Progenitor cell of endocrine pancreas (in vitro differentiated cells): ENCODE measurements at places on chromosomes 6 and 20. TPM values are rescaled to one million over a fixed set of nuclear protein-coding genes. Genes with fewer than 3 reads are reported as not detected.

The ATG5 gene
- total RNA-seq, result 39.6 and 40.8 TPM in 2 replicates

The ENPP5 gene
- 13.4 and 13.6 TPM in 2 replicates for total RNA-seq

The NFATC2 gene
- total RNA-seq, result 10.1 and 11.2 TPM in 2 replicates

The LRRC73 gene
- 1.5 and 1.6 TPM in 2 replicates for total RNA-seq

The TP53TG5 gene
- total RNA-seq, result not detected in 2 replicates

The SALL4 gene
- total RNA-seq, result 156 and 178 TPM in 2 replicates

The CD2AP gene
- 47.7 and 50.6 TPM in 2 replicates for total RNA-seq

The SLC18B1 gene
- 19.1 and 19.5 TPM in 2 replicates for total RNA-seq

The PRRT1 gene
- 2.9 and 3.3 TPM in 2 replicates for total RNA-seq

The GABRR2 gene
- total RNA-seq, result 0.47 and 0.53 TPM in 2 replicates

The C6orf141 gene
- 9.4 and 12.3 TPM in 2 replicates for total RNA-seq

The SIGLEC1 gene
- total RNA-seq, result not detected in 2 replicates

The GTSF1L gene
- not detected in 2 replicates for total RNA-seq

The MCCD1 gene
- total RNA-seq, result not detected in 2 replicates

The CDYL gene
- 78.3 TPM in 2 replicates for total RNA-seq

The TMEM151B gene
- 3.5 and 4.7 TPM in 2 replicates for total RNA-seq

The CCN5 gene
- total RNA-seq, result not detected in 2 replicates

The MYL9 gene
- 31.0 and 46.0 TPM in 2 replicates for total RNA-seq

The PLTP gene
- 28.6 and 29.6 TPM in 2 replicates for total RNA-seq

The CCN2 gene
- 31.8 and 33.5 TPM in 2 replicates for total RNA-seq

The MRAP2 gene
- total RNA-seq, result 1.1 TPM in 2 replicates

The GJA10 gene
- total RNA-seq, result not detected in 2 replicates

The ENPP4 gene
- 11.5 and 11.9 TPM in 2 replicates for total RNA-seq

The NXT1 gene
- total RNA-seq, result 19.2 and 21.2 TPM in 2 replicates

The ETV7 gene
- total RNA-seq, result not detected in 2 replicates

The RARS2 gene
- 50.3 and 51.4 TPM in 2 replicates for total RNA-seq

The CLPSL2 gene
- total RNA-seq, result not detected in 2 replicates

The ERVFRD-1 gene
- total RNA-seq, result not detected in 2 replicates

The FAM83B gene
- 16.1 and 17.4 TPM in 2 replicates for total RNA-seq

The FOXS1 gene
- not detected in 2 replicates for total RNA-seq

The MTFR2 gene
- total RNA-seq, result 2.9 and 3.8 TPM in 2 replicates

The PHF10 gene
- total RNA-seq, result 103 and 105 TPM in 2 replicates

The C2 gene
- 0.47 and 0.65 TPM in 2 replicates for total RNA-seq

The IL20RA gene
- total RNA-seq, result 0.84 and 0.93 TPM in 2 replicates

The ABHD16B gene
- not detected in 2 replicates for total RNA-seq

The FAM217A gene
- 0.13 TPM in 1 of 2 replicates, not detected in the other for total RNA-seq

The TSPYL1 gene
- total RNA-seq, result 101 and 102 TPM in 2 replicates

The LBP gene
- total RNA-seq, result not detected in 2 replicates

The EPPIN gene
- total RNA-seq, result not detected in 2 replicates

The DEFB124 gene
- not detected in 2 replicates for total RNA-seq

The E2F1 gene
- total RNA-seq, result 26.2 and 26.5 TPM in 2 replicates

The LY86 gene
- total RNA-seq, result not detected in 2 replicates

The RGS17 gene
- total RNA-seq, result 1.7 and 2.6 TPM in 2 replicates

The TREM2 gene
- total RNA-seq, result not detected in 2 replicates

The PAX1 gene
- total RNA-seq, result 1.3 and 3.3 TPM in 2 replicates

The CALHM4 gene
- not detected in 2 replicates for total RNA-seq

The PHACTR1 gene
- 8.6 and 8.7 TPM in 2 replicates for total RNA-seq

The CDH4 gene
- total RNA-seq, result 0.38 and 0.43 TPM in 2 replicates

The GMPR gene
- total RNA-seq, result 0.50 and 1.3 TPM in 2 replicates

The C6orf15 gene
- total RNA-seq, result not detected in 2 replicates

The EFCAB8 gene
- 0.29 and 0.91 TPM in 2 replicates for total RNA-seq

The DOK5 gene
- total RNA-seq, result 0.24 and 0.33 TPM in 2 replicates

The COL9A3 gene
- 81.5 and 84.3 TPM in 2 replicates for total RNA-seq

The WTAP gene
- total RNA-seq, result 126 and 131 TPM in 2 replicates

The OPRM1 gene
- total RNA-seq, result not detected in 2 replicates

The MICA gene
- 8.9 and 10.1 TPM in 2 replicates for total RNA-seq

The RUNX2 gene
- 0.46 and 0.75 TPM in 2 replicates for total RNA-seq

The LTB gene
- total RNA-seq, result 0.57 TPM in 1 of 2 replicates, not detected in the other

The ZBTB46 gene
- 31.2 and 32.2 TPM in 2 replicates for total RNA-seq
